Right ventricle myocardium inferior (tissue), 1 donor: ENCODE measurements at places on chromosomes 16 and 17. TPM values are rescaled to one million over a fixed set of nuclear protein-coding genes. Genes with fewer than 3 reads are reported as not detected.

Gene CBX2
- 4.2 TPM for total RNA-seq

Gene KRTAP17-1
- not detected for total RNA-seq

GRCh38 chr17:63639125-63639524, 16.9 kb downstream of the MAP3K3 start:
- DNase-seq = no peak

DNA sequence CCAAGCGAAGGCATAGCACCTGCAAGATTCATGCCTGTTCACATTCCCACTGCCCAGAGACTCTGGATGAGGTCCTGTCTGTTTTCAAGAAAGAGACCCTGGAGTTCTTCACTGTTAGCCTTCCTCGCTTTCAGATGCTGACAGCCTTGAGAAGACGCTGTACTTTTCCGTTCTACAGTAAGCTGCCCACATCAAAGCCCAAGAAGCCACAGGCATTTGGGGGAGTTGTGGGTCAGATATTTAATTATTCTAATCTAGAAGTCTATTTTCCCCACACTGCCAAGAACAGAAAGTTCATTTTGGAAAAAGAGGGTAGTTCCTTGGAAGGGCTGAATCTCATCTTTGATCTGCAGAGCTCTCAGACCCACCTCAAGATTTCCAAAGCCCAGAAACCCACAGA, 127.9 kb downstream of the AXIN2 start:
- no peak for DNase-seq

GRCh38 chr16:27326738-27327585, 13.2 kb downstream of the IL4R start:
- peak; percentile 90 for DNase-seq

- no peak for DNase-seq
These were observed 89.5 kb upstream of the METRNL start for GRCh38 chr17:82989881-82990280.

- DNase-seq = no peak
These were observed 16.5 kb upstream of the NSMCE1 start for GRCh38 chr16:27284865-27285675.

- no peak for DNase-seq
These were observed 17.4 kb downstream of the IRF8 start for GRCh38 chr16:85916141-85916890.
